Coronary artery (tissue), 2 donors: ENCODE measurements at places on chromosomes 1 and 21.

DNA sequence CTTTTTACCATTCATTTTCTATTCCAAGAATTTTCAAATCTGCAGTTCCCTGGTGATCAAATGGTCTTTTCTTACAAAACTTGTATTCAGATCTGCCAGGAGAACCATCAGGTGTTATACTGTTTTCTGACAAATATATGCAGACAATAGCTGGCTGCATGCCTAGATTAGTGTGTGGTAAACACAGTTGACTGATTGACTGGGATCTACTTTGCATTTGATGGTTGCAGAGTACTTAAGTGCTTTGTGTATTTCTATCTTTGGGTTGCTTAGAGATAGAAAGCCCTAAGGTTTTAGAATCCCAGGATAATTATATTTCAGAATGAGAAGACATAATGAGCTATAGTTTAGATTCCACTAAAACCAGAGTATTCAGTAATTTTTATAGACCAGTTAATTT, 102.0 kb upstream of the CHODL start:
- DNase-seq: no peak

- no peak for DNase-seq
These were observed 27.2 kb downstream of the RAB7B start for GRCh38 chr1:205976036-205976435.

DNA sequence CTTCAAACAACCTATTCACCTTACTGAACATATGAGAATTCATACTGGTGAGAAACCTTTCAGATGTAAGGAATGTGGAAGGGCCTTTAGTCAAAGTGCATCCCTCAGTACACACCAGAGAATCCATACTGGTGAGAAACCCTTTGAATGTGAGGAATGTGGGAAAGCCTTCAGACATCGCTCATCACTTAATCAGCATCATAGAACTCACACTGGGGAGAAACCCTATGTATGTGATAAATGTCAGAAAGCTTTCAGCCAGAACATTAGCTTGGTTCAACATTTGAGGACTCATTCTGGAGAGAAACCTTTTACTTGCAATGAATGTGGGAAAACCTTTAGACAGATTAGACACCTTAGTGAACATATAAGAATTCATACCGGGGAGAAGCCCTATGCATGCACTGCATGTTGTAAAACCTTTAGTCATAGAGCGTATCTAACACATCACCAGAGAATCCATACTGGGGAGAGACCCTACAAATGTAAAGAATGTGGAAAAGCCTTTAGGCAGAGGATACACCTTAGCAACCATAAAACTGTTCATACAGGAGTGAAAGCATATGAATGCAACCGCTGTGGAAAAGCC, 13.2 kb upstream of the EXO5 start:
- DNase-seq: no peak

GRCh38 chr1:28898405-28898881, 15.9 kb upstream of the EPB41 start:
- no peak for DNase-seq

- peak; percentile 70 for DNase-seq
These were observed 3.9 kb upstream of the SKI start for GRCh38 chr1:2224170-2224584.

DNA sequence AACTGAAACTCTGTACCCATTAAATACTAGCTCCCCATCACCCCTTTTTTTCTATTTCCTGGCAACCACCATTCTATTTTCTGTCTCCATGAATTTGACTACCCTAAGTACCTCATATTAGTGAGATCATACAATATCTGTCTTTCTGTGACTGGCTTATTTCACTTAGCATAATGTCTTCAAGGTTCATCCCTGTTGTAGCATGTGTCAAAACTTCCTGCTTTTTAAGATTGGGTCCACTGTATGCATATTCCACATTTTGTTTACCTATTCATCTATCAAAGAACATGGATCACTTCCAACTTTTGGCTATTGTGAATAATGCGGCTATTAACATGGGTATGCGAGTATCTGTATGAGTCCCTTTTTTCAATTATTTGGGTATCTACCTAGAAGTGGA, 181.6 kb upstream of the ZNHIT6 start:
- no peak for DNase-seq

DNA sequence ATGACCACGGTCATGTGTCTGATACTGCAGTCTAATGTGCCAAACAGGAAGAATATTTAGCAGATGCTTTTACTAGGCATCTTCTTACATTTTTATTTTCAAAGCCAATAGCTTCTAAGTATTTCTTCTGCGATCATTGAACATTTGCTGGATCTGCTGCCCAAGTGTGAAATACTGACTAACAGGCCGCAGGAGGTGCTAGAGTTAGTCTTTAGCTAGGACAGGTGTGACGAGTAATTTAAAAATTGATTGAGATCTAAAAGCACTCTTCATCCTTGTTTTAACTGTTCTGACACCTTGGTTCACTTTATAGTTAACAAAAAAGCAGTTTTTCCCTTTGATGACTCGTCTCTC, 748 bp upstream of the FAM78B start:
- DNase-seq: no peak

- DNase-seq: no peak
These were observed 89.9 kb downstream of the FOXD2 start for GRCh38 chr1:47527653-47528272.

DNA sequence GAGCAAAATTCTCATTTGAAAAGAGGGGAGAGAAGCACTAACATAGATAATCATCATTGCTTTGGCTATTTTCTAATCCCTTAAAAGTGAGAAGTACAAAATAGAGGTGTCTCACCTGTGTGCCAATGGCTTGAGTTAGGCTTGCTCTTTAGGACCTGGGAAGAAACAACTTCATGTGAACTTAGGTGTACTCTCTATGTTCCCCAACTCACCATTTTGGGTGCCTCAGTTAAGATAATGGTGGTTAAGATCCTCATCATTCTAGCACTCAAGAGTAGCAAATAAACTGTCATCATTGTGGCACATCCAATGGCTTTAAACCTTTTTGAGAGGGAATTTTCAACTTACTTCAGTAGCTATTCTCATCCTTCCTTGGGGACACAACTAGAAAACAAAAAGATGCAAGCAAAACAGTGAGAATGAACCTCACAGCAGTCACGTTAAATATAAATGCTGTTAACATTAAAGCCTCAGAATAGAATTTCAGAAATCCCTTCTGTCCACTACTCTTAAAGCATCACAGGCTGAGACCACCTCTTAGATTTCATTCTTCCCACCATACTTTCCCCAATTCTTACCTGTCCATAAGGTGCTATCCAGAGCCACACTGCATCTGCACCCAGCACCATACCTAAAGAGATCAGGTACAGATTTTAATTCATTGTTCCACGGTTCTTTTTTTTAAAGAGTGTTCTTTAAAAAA, 1.2 kb downstream of the GAS5 start:
- no peak for DNase-seq

- no peak for DNase-seq
These were observed 43.6 kb downstream of the GNB1 start for GRCh38 chr1:1847061-1847850.

DNA sequence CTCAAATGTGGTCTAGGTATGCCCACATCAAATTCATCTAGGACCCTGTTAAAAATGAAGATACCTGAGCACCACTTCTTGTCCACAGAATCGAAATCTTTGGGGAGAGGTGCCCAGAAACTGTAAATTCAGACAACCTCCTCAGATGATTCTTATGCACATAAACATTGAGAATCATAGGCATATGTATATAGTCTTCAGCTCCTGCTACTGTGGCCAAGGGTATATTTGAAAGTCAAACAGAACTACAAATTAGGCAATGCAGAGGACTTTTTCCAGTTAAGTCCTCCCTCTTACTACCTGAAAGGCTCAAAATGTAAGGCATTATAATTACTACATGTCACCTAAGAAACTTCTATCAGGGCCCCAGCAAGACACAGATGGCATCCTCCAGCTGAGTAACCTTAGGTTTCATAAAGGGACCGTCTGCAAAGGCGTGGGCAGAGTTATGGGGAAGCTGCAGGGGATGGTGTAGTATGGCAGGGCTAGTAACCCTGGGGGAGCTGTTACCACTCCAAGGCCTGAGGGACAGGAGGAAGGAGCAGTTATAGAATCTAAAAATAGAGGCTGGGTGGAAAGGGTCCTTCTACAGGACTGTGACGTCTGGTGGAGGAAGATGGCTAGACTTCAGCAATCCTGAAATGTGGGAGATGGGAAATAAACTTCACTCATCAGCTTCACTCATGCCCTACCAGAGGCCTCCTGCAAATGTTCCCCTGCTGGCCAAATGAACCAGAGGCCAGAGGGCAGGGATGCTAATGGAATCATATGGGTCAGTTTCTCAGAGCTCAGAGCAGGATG, 46.3 kb downstream of the DAB1 start:
- DNase-seq: no peak

GRCh38 chr21:29639366-29640079, 300.3 kb downstream of the GRIK1 start:
- no peak for DNase-seq

DNA sequence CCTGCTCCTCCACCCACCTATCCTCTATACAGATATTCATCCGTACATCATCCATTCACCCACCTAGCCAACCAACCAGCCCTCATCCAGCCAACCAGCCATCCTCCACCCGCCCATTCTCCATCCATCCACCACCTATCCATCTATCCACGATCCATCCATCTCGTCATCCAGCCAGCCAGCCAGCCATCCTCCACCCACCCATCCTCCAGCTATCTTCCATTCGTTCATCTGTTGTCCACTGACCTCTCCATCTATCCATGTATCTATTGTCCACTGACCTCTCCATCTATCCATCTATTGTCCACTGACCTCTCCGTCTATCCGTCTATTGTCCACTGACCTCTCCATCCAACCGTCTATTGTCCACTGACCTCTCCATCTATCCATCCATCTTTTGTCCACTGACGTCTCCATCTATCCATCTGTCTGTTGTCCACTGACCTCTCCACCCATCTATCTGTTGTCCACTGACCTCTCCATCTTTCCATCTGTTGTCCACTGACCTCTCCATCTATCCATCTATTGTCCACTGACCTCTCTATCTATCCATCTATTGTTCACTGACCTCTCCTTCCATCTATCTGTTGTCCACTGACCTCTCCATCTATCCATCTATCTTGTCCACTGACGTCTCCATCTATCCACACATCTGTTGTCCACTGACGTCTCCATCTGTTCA, 47.6 kb downstream of the FAAP20 start:
- DNase-seq: no peak

- no peak for DNase-seq
These were observed 62.5 kb upstream of the BACH1 start for GRCh38 chr21:29236201-29236600.
